ENCODE measurements at places on chromosomes 16 and 17.

- DNase-seq, result no peak
Observed at GRCh38 chr17:4879601-4880000, 19.7 kb upstream of the C17orf107 start.

DNA sequence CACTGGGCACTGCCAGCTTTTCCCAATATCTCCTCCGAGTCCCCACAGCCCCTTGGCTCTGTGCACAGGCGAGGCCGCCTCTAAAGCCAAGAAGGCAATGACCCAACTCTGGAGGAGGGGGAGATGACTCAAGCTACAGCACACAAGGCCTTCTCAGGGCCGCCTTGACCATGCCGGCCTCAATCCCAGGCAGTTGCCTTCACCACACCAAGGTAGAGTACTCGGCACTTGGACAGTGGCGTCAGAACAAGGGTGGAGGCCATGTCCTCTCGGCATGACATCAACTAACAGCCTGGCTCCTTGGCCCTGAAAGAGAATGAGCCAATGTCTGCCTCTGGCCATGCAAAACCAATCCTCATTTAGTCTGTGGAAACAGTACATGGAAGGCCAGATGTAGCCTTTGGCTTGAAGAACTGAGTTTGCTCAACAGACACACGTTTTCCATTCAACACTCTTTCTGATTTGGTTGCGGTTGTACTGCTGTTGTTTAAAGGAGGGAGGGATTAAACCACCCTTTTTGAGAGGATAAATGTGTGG, 139.6 kb downstream of the XYLT1 start:
- DNase-seq, result no peak

DNA sequence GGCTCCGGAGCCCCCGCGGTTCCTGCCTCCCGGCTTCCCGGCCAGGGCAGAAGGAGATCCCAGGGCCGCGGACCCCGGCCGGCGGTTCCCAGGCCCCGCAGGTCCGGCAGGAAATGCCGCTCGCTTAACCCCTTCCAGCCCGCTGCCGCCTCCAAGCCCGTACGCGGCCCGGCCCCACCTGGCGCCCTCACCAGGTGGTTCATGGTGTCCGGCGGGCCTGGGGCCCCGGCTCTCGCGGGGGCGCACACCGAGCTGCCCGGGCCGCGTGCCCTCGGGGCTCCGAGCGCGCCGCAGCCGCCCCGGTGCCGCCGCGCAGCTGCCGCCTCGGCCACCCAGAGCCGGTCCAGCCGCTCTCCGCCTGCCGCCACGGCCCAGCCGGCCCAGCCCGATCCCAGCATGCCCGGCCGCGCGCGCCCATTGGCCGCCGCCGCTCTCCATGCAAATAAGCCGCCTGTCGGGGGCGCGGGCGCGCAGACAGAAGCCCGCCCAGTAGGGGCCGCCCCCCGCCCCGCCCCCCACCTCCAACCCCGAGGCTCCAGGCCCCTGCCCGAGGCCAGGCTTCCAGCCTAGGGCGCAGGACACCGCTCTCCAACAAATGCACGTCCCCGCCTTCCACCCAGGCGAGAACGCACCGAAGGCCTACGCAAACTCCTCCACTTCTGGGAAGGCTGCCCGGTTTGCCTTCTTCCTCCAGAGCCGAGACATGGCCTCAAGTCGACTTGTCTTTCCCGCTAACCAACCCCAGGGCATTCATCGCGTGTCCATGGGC, at the start of gene BCAR1:
Gene BCAR1 (minus strand): TSS at position 345 of the 769 bp plus-strand sequence. CDS start 142 bp downstream, at position 203.
- DNase-seq, result no peak

DNA sequence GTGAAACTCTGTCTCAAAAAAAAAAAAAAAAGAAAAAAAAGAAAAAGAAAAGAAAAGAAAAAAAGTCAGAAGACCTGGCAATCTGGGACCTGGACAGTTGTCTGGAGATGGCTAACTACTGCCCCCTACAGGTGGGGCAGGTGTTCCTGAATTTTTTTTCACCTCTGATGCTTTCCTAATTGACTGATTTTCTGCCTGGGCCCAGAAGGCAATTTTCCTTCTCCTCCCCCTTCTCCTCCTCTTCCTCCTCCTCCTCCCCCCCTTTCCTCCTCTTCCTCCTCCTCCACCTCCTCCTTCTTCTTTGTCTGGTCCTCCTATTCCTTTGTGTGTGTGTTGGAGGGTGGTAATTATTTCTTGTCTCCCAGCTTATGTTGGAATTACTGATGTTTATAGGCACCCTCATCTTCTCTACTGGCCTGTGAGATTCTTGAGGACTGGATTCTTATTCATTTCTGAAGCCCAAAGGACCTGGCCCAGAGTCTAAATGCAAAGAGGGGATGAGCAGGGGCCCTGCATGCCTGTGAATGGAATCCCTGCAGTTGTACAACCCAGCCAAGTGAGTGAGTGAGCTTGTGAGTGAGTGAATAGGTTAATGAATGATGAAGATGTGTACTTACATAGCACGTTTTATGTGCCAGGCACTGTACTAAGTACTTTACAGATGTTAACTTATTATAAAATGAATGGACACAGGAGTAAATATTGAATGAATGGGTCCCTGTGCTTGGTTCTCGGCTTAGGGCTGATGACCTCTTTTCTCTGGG, 26.9 kb downstream of the IRX5 start:
- DNase-seq, result no peak

DNA sequence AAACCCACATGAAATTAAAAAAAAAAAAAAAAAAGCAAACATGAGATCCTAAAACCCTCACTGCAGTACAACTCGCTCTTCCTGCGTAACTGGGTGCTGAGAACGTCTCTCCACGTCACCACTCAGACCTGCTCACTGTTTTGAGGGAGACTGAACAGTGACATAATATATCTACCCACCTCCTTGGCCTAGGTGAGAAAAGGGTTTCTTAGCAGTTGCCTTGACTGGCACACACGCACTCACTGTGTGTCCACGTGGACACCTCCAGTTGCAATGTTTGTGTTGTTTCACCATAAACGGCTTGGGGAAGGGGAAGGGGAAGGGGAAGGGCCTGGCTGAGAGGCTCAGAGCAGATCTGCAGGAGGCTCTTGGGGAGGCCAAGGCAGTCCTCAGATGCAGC, 32.0 kb downstream of the FANCA start:
- DNase-seq, result no peak

GRCh38 chr17:78828470-78829185, 12.0 kb downstream of the USP36 start:
- no peak for DNase-seq

GRCh38 chr16:11757671-11758545, 15.3 kb upstream of the TXNDC11 start:
- no peak for DNase-seq

GRCh38 chr17:31394544-31394943, 3.1 kb downstream of the RAB11FIP4 start:
- no peak for DNase-seq

GRCh38 chr17:76833034-76833644, 35.1 kb upstream of the MGAT5B start:
- DNase-seq, result no peak

GRCh38 chr16:3094289-3095027, 4.6 kb downstream of the ZSCAN10 start:
- no peak for DNase-seq

GRCh38 chr17:62719586-62719985, 88.5 kb downstream of the MARCHF10 start:
- no peak for DNase-seq

GRCh38 chr16:50501251-50501650, 46.9 kb upstream of the NKD1 start:
- DNase-seq, result no peak

DNA sequence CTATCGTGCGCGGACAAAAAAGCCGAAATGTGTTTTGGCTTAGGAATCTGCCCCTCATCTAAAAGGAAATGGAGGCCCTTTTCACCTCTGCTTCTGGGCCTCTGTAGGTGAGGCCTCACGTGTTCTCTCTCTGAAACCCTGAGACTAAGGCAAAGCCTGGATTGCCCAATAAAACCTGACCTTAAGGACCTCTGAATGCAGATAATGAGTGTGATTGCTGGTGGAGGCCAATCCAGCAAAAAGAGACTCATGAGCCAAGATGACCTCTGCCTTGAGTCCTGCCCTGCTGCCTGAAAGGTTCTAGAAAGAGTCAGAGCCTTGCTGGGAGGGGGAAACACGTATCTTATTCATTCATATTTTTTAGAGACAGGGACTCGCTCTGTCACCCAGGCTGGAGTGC, 44.5 kb upstream of the ABR start:
- DNase-seq, result no peak

DNA sequence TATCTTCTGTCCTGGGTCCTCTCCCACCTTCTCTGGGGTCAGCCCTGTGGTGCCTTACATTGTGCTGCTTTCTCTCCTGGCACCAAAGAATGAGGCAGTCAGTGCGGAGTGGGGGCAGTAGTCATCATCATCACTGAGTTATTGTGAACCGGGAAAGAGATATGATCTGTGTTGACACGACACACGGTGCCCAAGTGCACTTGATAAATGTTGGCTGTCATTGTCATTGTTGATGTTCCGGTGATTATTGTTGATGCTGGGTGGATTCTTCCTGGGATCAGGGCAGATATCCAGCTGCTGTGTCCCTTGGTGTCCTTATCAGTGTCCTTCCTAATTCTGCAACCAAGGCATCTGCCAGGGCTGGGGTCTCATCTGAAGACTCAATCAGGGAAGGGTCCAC, 121.7 kb downstream of the ABCC6 start:
- no peak for DNase-seq

DNA sequence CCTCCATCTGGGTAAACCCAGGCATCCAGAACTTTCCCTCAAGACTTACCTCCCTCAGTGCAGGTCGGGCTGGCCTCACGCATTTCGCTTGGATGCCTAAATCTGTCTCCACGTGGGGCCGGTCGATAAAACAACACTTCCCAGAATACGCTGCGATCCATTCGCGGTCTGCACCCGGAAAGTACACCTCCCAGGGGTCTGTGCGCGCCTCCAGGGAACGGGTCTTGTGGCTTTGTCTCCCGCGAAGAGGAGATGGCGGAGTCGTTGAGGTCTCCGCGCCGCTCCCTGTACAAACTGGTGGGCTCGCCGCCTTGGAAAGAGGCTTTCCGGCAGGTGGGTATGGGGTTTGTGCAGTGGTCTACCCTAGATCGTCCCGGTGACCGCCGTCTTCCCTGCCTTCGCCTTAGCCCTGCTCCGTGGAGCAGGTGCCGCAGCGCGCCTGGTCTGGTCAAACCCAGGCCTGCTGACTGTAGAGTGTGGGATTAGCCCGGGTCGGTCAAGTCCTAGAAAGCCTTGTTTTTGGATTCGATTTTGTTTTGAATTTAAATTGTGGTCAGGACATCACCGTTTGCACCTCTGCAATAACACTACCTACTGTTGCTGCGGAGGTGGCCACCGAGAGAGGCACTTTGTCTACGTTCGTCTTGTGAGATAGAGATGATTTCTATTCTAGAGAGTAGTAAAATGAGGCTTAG, at the start of gene RPAIN:
Gene RPAIN (plus strand): TSS at position 224 of the 695 bp plus-strand sequence. CDS start 29 bp downstream, at position 253.
- DNase-seq, result peak; percentile 58

DNA sequence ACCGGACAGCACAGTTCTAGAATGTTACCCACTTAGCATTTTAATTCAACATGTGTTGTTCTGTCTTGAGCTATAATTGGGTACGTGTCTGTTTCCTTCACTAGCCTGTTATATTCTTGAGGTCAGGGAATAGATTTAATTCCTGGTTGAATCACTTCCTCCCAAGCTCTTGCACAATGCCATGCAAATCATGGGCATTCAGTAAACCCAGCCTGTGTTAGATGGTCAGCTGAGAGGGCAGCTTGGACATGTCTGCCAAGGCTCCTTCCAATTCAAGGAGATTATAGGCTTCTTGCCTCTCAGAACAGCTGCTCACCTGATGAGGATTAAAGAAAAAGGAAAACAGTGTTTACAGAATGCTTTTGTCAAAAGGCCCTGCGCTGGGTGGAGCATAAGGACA, 12.6 kb downstream of the C1QTNF1 start:
- DNase-seq, result no peak

DNA sequence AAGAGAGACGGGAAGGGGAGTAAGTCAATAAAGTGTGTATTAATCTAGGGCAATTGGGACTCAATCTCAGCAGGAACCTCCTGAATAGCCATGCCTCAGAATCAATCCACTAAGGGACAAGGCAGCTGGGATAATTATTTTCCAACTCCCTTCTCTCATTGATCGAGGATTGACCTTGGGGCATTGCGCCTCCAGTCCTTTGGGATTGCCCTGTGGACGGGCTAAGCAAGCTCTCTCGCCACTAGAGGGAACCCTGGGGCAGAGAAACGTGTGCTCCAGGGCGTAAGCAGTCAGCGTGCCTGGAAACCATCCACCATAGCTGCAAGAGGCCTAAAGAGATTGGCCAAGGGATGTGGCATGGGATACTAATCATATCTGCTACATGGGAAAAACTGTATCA, 53.9 kb upstream of the ERCC4 start:
- no peak for DNase-seq

- no peak for DNase-seq
Observed at GRCh38 chr16:49019081-49019633, 262.5 kb downstream of the CBLN1 start.

GRCh38 chr17:2400474-2400866, 390 bp downstream of the MNT start:
- no peak for DNase-seq

- DNase-seq, result no peak
Observed at GRCh38 chr17:8869114-8869815, 1.8 kb upstream of the PIK3R6 start.

DNA sequence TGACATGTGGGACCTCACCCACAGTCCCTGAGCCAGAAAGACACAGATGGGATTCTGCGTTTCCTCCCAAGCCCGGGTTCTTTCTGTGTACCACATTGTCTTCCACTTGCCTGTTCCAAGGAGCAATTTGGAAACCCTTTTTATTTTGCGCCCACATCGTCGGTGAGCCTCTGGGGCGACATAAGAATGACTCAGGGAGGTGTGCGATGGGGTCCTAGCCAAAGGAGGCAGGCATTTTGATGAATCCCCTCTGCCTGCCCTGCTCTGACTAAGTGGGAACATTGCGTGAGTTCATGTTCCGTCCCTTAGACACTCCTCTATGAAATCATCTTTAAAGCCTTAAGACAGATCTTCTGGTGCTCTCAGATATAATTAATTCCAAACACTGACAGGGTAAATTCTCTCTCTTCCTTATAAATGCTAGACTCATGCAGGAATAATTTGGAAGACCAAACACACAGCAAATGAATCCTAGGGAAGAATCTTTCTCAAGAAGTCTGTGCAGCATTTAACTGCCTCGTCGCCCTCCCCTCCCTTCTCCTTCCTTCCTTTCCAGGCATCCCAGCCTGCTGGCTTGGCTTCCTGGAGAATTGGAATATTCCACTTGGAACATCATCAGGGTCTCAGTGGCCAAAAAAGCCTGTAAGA, 52.7 kb upstream of the FOXF1 start:
- DNase-seq, result no peak

- no peak for DNase-seq
Observed at GRCh38 chr16:51153577-51154031, 2.5 kb upstream of the SALL1 start.

DNA sequence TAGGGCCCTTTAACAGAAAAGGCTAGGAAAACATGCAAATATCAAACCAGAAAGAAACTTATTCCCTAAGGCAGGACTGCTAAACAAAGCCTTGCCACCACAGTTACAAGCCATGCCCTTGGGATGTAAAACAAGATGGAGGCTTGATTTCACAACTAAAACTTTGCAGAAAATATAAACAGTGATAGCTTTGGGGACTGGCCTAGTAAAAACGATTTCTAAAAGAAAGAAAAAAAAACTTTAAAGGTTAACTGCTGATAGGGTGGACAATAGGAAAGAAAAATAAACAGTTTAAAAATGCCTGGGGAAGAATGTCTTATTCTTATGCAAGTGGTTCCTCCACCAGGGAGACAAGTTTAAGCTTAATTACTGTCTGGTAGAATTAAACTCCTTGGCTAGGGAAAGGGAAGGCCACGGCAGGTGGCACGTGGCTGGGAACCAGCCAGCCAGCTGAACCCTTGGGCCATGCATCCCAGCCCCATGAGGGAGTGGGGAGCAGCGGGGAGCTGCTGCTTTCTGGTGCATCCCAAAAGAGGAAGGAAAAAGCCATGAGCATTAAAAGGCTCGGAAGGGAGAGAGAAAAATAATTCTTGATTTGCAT, 10.7 kb upstream of the TMC5 start:
- no peak for DNase-seq

- no peak for DNase-seq
Observed at GRCh38 chr17:73237714-73238113, 24.0 kb downstream of the CPSF4L start.

Measured in activated CD8-positive, alpha-beta memory T cell treated with anti-CD3 and anti-CD28 coated beads for 1 hour (primary cell).